ENCODE measurements at places on chromosomes 13 and 19. TPM values are rescaled to one million over a fixed set of nuclear protein-coding genes. Genes with fewer than 3 reads are reported as not detected.

DNA sequence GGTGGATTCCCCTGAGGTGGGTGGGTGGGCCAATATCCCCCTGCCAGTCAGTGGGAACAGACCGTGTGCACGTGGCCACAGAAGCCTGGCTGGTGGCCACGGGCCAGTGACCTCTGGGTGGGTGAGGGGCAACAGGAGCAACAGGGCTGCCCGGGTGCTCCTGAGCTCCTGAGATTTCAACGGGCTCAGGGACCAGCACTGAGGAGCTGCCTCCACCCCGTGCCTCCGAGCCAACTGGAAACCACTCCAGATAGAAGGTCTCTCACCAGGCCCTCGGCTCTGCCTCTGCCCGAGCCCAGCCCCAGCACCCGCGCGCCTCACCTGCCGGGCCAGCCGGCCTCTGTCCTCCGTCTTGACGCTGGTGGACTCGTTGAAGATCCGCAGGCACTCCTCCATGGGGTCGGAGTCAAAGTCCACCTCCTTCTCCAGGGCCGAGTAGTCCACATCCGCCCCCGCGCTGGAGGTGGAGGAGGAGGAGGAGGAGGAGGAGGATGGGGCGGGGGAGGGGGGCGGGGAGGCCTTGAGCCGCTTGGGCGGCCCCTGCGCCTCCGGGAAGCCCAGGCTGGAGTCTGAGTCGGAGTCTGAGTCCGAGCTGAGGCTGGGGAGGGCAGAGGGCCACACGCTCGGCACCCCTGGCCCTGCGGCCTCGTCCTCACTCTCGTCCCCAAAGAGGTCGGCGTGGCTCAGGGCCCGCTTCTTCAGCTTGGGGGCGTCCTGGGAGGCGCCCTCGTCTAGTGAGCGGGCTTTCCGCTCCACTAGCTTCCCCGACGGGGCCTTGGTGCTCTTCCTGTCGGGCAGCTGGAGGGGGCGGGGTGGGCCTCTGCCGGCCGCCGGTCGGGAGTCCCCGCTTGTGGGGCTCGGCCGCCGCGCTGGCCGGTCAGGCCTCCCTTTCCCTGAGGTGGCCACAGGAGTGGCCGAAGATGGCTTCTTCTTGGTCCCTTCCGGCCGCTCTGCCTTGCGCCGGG lies 14.8 kb upstream of the ATP8B3 start:
- no peak for DNase-seq

DNA sequence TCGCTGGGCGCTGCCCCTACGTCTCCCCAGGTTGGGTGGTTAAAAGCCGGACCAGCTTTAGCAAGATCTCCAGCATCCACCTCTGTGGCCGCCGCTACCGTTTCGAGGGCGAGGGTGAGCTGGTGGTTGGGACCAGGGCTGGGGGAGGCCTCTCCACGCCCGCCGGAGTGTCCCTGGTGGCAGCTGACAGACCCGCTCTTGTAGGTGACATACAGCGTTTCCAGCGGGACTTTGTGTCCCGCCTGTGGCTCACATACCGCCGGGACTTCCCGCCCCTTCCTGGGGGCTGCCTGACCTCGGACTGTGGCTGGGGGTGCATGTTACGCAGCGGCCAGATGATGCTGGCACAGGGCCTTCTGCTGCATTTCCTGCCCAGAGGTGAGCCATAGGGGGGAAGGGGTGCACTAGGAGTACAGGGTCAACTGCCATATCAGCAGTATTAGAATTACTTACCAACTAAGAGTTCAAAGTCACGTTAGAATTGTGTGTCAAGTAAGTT lies 1.1 kb downstream of the ATG4D start:
- DNase-seq, result no peak

DNA sequence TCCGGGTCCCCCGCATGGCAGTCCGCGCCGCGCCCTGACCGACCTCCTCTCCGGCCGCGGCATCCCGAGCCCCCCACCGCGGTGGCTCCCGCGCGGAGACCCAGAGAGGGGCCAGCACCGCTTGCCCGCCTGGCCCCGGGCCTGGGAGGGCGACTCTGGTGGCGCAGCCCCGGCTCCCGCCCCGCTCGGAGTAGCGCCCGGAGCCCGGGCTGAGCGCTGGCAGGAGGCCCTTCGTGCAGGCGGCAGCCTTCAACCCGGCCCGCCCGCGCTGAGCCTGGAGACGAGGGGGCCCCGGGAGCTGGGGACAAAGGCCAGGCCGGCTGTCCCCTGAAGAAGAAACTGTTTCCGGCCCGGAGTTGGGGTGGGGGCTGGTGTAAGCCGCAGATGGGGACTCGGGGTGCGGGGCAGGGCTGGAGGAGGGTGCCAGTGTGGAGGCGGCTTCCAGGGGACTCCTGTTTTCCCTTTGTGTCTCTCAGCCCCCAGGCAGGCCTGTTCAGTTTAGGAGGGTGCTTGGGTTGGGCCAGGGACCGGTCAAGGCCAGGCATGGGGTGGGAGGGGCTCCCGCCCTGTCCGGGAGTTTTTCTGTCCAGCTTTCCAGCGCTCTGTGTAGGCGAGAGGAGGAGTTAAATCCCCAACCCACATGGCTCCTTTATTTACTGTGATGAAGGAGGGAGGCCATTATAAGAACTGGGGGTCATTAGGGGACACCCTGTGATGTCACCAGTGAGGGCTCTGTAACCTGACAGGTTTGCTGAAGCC lies 935 bp downstream of the LRP3 start:
- DNase-seq, result no peak

The LRRC4B gene
- polyA plus RNA-seq, result 209 TPM

DNA sequence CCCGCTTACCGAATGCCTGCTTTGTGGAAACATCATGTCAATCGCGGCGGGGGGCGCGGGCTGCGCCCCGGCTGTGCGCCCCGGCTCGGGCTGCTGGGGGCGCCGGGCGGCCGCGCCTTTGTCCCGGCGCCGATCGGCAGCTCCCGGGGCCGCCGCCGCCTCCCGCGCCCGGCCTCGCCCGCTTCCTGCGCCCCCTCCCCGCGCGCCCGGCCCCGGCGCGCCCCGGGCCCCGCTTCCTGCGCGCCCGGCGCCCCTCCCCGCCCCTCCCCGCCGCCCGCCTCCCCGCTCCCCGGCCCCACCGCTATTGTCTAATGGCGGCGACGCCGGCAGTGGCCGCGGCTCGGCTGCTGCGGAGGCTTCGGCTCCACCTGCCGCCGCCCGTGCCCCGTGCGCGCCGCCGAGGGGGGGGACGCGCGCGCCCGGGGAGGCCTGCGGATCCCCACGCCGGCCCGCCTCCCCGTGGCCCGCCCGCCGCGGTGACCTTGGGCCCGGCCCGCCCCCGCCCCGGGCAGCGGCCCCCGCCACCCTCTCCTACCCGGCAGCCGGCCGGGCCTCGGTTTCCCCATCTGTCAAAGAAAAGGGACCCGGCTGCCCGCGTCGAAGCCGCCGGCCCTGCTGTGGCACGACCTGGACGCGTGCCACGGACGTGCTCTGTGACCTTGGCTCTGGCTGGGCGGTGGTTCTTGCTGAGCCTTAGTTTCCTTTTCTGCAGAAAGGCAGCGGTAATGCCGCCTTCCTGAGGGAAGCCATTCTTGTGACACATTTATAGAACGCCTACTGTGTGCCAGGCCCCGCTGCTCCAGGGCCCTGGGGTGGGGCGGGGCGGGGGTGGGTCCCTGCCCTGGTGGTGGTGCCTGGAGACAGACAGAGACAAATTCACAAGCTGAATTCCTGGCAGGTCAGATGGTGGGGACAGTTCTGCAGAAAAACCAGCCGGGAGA lies at the start of gene TLE5:
Gene TLE5, minus strand, starts transcription at position 331 of the 941 bp plus-strand sequence. Its CDS starts 295 bp downstream, at position 36.
- DNase-seq, result peak; percentile 79

GRCh38 chr19:33227242-33227650 lies 1.6 kb upstream of the SLC7A10 start:
- no peak for DNase-seq

DNA sequence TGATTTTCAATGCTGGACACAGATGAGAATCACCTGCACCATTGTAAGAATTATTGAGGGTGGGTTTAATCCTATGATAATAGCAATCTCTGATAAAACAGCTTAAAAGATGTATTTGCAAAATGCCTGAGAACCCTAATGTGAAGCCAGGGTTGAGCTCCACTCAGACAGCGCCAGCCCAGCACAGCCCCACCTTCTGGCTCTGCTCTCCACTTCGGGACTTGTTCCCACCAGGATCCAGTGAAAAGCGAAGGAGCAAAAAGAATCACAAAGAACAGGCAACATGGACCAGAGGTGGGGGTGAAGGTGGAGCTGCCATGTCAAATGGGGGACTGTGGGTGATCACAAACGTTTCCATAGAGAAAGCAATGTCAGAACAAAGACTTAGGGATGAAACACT lies 18.6 kb upstream of the ZNF816 start:
- DNase-seq, result no peak

DNA sequence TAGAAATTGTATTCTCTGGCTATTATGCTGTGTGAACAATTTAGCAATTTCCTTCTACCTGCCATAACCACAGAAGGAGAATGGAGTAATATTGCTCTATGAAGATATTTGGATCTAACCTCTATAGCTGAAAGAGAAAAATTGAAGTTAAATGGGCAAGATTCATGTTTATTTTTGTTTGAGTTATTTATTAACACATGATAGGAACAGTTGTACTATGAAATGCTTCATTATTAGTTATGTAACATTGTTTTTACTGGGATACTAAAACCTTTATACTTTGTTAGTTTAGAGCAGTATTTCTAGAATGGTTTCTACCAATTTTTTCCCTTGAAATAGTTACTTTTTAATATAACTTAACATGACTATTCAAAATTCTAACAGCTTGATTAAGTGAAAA lies 27.3 kb upstream of the VWA8 start:
- DNase-seq, result no peak

- DNase-seq, result no peak
These were observed 9.7 kb downstream of the PRKACA start for GRCh38 chr19:14107581-14108461.

DNA sequence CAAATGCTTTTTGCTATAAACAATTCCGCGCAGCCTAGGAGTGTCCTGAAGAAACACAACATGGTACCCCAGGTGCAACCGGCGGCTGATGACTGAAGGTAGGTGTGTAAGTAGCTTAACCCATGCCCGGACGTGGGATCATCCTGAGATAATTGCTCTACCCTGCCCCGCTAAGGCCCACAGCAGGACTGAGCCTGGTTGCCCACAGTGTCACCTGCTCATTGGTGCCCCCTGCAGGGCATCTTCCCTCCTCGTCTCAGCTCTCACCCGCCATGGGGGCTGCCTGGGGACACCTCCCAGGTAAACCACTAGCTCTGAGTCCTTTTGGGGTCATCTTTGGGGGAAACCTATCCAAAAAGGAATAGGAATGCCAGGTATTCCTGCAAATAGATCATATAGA lies 22.3 kb downstream of the TMEM161A start:
- no peak for DNase-seq

- DNase-seq, result no peak
These were observed 26.3 kb upstream of the DCLK1 start for GRCh38 chr13:36157480-36157879.

Data from spinal cord (tissue), 10 donors.